ENCODE measurements at places on chromosomes 16 and 17. TPM values are rescaled to one million over a fixed set of nuclear protein-coding genes. Genes with fewer than 3 reads are reported as not detected.

RAPGEFL1 gene
- total RNA-seq, result 1.9 TPM

CSH1 gene
- not detected for total RNA-seq

SCGB1C2 gene
- total RNA-seq, result not detected

SPDYE4 gene
- not detected for total RNA-seq

SPATA32 gene
- not detected for total RNA-seq

LITAFD gene
- not detected for total RNA-seq

CEMP1 gene
- not detected for total RNA-seq

ZPBP2 gene
- total RNA-seq, result not detected

ODAD4 gene
- not detected for total RNA-seq

MLKL gene
- total RNA-seq, result 38.4 TPM

ZFHX3 gene
- 3.7 TPM for total RNA-seq

ALDOC gene
- 9.1 TPM for total RNA-seq

KRT16 gene
- total RNA-seq, result not detected

MPO gene
- total RNA-seq, result not detected

ITGAD gene
- total RNA-seq, result not detected

KRT14 gene
- not detected for total RNA-seq

NACA2 gene
- not detected for total RNA-seq

TMC8 gene
- total RNA-seq, result 0.30 TPM

MT4 gene
- not detected for total RNA-seq

Data from mammary microvascular endothelial cell (primary cell).